ENCODE measurements at places on chromosomes 13 and 19.

- DNase-seq = no peak
These were observed 17.5 kb downstream of the ZC3H13 start for GRCh38 chr13:46035066-46035465.

DNA sequence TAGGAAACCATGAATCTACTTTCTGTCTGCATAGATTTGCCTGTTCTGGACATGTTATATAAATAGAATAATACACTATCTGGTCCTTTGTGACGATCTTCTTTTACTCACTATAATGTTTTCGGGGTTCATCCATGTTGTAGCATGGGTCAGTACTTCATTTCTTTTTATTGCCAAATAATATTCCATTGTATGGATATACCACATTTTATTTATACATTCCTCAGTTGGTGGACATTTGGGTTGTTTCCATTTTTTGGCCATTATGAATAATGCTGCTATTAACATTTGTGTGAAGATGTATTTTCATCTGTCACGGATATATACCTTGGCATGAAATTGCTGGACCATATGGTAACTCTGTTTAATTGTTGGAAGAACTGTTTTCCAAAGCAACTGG is 6.8 kb downstream of the BIVM start:
- no peak for DNase-seq

DNA sequence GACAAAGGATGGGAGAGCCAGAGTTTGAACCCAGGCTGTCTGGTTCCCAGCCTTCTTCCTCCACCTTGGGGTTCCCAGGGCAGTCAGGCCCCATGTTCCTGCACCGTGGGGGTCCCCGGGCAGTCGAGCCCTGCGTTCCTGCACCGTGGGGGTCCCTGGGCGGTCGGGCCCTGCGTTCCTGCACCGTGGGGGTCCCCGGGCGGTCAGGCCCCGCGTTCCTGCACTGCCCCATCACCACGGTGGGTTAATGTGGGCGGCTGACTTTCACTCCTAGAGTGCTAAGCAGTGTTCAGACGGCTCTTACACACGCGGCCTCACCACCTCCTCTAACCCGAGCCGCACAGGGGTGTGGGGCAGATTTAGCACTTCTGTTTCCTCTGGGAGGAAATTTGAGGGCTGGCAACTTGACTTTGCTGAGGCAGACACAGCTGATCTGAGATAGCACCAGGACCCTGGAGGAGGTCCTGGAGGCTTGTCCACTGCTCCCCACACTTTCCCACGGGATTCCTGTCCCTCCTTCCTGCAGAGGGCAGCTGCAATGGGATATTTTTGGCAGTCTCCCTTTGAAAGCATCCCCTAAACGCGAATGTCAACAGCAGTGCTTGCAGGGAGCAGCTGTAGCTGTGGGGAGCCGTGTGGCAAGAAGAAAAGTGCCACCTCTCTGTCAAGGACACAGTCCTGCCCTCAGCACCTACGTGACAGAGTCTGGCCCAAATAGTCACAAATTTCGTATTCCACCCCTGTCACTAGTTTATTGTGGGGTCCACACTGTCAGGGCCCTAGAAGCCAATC is 239.4 kb downstream of the TEX29 start:
- DNase-seq = no peak

DNA sequence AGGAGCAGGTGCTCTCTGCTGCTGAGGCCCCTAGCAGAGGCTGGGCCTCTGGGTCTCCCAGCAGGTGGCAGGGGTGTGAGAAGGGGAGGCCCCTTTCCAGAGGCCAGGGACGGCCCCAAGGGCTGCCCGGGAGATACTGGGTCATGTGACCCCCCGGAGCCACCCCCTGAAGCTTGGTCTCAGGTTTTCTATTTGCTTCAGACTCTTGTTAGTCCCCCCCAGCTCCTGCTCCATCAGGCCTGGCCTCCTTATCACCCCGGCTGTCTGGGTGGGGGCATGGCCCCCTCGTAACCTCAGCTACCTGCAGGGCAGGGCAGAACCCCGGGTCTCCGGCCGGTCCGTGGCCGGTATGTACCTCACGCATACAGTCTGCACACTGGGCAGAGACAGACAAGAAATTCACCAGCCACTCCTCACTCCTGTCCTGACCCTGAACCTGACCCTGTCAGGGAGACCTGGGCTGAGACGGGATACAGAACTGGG is 13.2 kb upstream of the TCF3 start:
- no peak for DNase-seq

DNA sequence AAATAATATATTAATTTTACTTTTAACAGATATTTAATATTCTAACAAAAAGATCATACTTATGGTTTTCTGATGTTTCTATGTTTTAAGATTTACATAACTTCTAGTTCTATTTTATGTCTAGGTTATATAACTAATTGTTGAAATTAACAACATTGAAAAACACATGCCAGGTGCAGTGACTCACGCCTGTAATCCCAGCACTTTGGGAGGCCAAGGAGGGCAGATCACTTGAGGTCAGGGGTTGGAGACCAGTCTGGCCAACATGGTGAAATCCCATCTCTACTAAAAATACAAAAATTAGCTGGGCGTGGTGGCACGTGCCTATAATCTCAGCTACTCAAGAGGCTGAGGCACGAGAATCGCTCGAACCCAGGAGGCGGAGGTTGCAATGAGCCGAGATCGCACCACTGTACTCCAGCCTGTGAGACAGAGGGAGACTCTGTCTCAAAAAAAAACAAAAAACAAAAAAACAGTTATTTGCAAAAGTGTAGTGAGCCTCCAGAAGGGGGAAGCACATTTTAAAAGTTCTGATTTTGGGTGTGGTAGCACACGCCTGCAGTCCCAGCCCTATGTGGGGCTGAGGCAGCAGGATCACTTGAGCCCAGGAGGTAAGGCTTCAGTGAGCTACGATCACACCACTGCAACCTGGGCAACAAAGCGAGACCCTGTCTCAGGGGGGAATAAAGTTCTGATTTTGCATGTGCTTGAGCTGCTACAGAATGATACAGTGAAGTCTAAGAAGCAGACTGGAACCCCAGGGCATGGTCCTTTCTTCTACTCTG is 18.7 kb downstream of the MIPEP start:
- no peak for DNase-seq

DNA sequence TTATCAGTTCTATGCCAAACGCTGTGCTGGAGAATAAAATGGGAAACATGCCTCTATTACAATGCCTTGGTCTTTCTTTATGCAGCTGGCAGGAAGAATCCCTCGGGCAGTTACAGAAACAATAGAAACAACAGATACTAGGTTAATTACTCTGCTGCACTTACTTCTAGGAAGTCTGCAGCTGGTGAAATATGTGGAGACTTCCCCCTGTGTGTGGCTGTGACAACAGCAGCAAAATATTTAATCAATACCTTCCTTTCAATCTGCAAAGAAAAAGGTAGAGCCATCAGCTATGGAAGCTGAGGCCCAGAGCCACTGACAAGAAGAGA is 9.9 kb downstream of the STOML3 start:
- no peak for DNase-seq

DNA sequence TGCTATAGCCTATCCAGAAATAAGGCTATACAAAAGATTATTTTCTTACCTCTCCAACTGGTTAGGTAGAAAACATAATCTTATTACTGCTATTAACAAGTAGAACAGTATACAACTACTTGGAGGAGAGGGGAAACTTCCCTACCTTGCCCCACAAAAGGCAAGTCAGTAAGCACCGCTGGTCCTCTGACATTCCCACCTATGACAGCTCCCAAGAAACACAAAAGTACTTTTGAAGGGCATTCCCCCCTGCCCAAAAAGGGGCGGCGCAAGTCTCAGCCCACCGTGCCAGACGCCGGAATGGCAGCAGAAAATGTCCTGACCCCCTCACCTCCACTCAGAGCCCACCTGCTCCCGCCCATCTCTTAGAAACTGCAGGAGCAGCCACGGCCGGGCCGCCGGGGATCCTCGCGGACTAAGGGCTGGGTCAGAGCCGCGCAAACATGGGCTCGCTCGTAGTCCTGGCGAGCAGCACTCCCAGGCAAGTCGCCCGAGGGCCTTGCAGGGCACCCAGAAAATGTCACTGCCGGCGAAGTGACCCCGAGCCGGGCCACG is 437 bp downstream of the SUCLA2 start:
- DNase-seq = no peak

GRCh38 chr19:4375164-4376027 is 25.0 kb downstream of the SH3GL1 start:
- DNase-seq = no peak
